ENCODE measurements at places on chromosomes 12 and 14. TPM values are rescaled to one million over a fixed set of nuclear protein-coding genes. Genes with fewer than 3 reads are reported as not detected.
A peak's percentile ranks its signal among the peaks of the same experiment; 100 is the strongest.

Gene NGB
- polyA plus RNA-seq, result 0.21 TPM

Gene JPH4
- polyA plus RNA-seq, result 11.0 TPM

Gene ZFHX2
- 18.5 TPM for polyA plus RNA-seq

Gene SLCO1B1
- polyA plus RNA-seq, result 0.50 TPM

Gene TAS2R42
- not detected for polyA plus RNA-seq

Gene OVCH1
- not detected for polyA plus RNA-seq

Gene KRT73
- not detected for polyA plus RNA-seq

DNA sequence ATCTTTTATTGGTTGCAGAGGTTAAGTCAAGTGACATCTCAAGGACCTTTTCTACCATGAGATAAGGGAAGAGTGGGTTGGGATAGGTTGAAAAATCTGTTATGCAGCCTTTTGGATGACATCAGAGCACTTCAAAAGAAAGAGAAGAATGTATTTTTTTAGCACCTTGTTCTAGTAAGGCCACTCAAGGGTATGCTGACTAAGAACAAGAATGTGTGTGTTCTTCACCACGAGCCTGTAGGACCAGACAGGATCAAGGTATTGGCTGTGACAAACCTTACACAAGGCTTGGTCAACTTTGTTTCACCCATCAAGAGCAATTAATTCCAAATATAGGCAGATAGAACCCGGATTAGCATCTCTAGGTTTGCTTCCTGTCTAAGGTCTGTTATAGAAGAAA, 142.5 kb downstream of the SAMD4A start:
- H3K4me1 ChIP-seq, result no peaks in the 10 kb centered on the region
- H3K36me3 ChIP-seq, result no peaks in the 10 kb centered on the region
- H3K27me3 ChIP-seq, result no peaks in the 10 kb centered on the region
- no peak overlapping the region for H3K27ac ChIP-seq

DNA sequence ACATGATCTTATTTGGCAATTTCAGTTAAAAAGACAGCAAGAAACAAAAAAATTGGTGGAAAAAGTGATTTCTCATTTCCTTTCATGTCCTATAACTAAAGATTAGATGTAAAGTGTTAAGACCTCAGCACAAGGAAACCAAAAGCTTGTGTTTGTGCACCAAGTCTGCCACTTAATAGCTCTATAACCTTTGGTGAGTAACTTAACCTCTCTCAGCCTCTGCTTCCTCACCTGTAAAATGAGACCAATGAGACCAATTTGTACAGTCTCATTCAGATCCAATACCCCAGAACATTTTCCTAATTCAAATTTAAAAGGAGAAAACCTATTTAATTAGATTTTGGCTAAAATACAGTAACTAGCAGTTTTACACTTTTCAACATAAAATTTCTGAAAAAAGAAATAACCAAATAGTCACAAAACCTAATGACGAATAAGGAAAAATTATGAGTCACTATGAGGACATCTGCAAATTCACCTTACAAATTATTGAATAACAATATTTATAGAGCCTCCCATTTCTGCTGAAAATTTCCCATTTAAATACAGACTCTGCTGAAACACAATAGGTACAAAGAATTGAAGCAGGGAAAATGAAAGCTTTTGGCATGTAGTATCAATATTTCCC, 71.1 kb downstream of the EPS8 start:
- H3K4me3 ChIP-seq, result no peak overlapping the region
- no peaks in the 10 kb centered on the region for H3K36me3 ChIP-seq
- H3K27me3 ChIP-seq, result no peaks in the 10 kb centered on the region
- H3K4me1 ChIP-seq, result no peaks in the 10 kb centered on the region
- no peak overlapping the region for H3K27ac ChIP-seq

DNA sequence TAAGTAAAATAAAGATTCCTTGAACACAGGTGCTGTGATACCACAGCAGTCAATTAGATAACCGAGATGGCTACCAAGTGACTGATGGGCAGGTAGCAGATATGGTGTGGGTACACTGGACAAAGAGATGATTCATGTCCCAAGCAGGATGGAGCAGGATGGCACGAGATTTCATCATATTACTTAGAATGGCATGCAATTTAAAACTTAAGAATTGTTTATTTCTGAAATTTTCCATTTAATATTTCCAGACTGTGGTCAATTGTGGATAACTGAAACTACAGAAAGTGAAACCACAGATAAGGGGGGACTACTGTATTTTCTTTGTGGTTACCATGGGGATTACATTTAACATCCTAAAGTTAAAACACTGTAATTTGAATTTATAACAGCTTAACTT, 7.5 kb upstream of the ZFP36L1 start:
- no peak for DNase-seq
- no peaks in the 10 kb centered on the region for H3K27me3 ChIP-seq
- no peak overlapping the region for H3K4me3 ChIP-seq
- peaks cover 15% of the 10 kb centered on the region for H3K4me1 ChIP-seq
- no peaks in the 10 kb centered on the region for H3K36me3 ChIP-seq
- H3K27ac ChIP-seq, result no peak overlapping the region

DNA sequence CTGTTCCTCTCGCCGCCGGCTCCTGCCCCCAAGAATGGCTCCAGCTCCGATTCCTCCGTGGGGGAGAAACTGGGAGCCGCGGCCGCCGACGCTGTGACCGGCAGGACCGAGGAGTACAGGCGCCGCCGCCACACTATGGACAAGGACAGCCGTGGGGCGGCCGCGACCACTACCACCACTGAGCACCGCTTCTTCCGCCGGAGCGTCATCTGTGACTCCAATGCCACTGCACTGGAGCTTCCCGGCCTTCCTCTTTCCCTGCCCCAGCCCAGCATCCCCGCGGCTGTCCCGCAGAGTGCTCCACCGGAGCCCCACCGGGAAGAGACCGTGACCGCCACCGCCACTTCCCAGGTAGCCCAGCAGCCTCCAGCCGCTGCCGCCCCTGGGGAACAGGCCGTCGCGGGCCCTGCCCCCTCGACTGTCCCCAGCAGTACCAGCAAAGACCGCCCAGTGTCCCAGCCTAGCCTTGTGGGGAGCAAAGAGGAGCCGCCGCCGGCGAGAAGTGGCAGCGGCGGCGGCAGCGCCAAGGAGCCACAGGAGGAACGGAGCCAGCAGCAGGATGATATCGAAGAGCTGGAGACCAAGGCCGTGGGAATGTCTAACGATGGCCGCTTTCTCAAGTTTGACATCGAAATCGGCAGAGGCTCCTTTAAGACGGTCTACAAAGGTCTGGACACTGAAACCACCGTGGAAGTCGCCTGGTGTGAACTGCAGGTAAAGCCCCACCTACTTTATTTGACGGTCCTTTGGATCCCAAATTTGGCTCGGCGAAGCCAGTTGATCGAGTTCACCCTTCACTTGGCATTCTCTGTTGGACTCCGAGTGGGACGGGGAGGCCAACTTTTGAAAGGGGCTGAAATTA, 1.5 kb downstream of the WNK1 start:
- no peaks in the 10 kb centered on the region for H3K36me3 ChIP-seq
- H3K4me3 ChIP-seq, result peak overlapping the region; percentile 78
- no peak overlapping the region for H3K27ac ChIP-seq
- H3K4me1 ChIP-seq, result peaks cover 30% of the 10 kb centered on the region
- H3K27me3 ChIP-seq, result no peaks in the 10 kb centered on the region
- DNase-seq, result peak; percentile 70

DNA sequence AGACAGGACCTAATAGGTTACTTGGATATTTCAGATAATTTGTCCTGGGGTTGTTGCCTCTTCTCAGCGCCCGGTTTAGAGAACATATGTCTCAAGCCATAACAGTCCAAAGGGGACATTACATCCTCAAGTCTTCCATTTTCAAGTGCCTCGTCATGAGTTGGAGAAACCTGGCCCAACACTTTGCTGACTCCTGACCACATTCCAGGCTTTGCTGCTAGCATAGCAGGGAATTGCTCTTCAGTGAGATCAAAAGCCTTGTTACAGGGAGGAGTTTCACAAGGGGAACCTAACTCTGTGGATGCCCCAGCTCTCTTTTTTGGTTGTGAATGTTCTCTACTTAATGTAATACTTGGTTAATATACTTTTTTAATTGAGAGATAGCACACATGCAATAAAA, 8.2 kb upstream of the MMP19 start:
- DNase-seq, result no peak
- H3K27me3 ChIP-seq, result no peaks in the 10 kb centered on the region
- no peaks in the 10 kb centered on the region for H3K36me3 ChIP-seq
- H3K4me3 ChIP-seq, result no peak overlapping the region

- no peaks in the 10 kb centered on the region for H3K36me3 ChIP-seq
- no peaks in the 10 kb centered on the region for H3K27me3 ChIP-seq
- H3K4me1 ChIP-seq, result peaks cover 6% of the 10 kb centered on the region
- peak overlapping the region; percentile 1 for H3K4me3 ChIP-seq
These were observed 54.5 kb upstream of the FRS2 start for GRCh38 chr12:69415471-69416275.

- H3K27me3 ChIP-seq, result no peaks in the 10 kb centered on the region
- H3K27ac ChIP-seq, result no peak overlapping the region
- H3K36me3 ChIP-seq, result no peaks in the 10 kb centered on the region
- no peak for DNase-seq
- no peaks in the 10 kb centered on the region for H3K4me1 ChIP-seq
These were observed 13.0 kb upstream of the CDKN3 start for GRCh38 chr14:54383835-54384234.

DNA sequence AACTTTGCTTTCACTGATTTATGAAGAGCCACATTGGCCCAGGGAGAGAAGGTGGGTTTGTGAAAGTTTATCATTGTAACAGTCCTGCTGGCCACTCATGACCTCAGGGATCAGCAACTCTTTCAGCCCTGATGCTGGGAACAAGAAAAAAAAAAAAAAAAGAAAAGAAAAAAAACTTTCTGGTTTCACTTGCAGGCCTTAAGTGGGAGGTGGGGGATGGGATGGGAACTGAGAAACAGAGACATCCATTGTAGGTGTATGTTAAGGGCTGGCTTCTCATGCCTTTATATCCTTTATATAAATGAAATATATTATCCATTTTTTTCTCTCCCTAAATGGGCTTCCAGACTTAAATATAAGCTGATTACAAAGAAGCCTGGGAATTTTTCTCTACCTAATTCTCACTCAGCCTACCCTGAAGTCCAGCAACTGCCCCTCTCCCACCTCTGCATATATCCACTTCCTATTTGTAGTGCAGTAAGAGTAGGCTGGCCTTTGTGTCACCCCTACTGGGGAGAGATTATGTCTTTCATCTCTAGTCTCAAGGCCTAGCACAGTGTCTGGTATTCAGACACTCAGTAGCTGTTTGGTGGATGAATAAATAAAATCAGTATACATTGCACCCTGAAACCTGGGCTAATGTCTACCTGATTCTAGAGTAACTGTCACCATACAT, 187.1 kb downstream of the KICS2 start:
- no peak overlapping the region for H3K27ac ChIP-seq
- no peaks in the 10 kb centered on the region for H3K36me3 ChIP-seq
- no peak for DNase-seq
- no peaks in the 10 kb centered on the region for H3K27me3 ChIP-seq

DNA sequence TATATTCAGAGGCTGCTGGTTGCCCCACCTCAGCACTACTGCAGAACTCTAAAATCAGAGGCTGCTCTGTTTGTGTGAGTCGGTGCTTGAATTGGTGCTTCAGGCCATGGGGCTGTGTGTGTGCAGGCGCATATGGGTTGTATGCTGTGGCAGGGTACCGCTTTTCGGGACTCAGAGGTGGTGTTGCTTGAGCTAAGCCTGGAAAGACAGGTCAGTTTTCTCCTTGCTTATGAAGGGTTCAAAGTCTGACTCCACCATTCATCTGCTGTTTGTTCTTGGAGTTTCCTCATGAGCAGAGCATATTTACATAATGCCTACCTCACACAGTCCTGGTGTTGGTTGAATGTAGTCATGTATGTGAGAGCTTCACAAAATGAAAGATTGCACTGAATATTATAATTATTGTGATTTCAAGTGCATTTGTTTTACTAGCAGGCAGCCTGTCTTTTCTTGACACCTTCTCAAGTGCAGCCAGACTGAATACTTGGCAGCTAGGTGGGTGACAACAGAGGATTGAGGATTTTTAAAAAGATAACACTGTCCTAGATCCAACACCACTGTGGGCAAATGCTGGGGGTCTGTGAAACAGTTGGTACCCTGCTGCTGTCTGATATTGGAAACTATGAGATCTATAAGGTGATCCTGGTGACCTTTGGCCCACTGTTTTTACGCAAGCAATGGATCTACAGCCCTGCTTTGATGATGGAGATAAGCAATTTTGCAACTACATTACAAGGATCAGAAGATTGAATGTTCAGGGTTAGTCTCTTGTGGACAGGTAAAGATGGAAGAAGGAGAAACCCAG, 1.0 kb upstream of the ANG start:
- DNase-seq, result no peak
- no peak overlapping the region for H3K27ac ChIP-seq
- no peaks in the 10 kb centered on the region for H3K27me3 ChIP-seq
- H3K4me3 ChIP-seq, result no peak overlapping the region
- H3K4me1 ChIP-seq, result no peaks in the 10 kb centered on the region

- H3K27me3 ChIP-seq, result no peaks in the 10 kb centered on the region
- no peak overlapping the region for H3K4me3 ChIP-seq
- no peak overlapping the region for H3K27ac ChIP-seq
- peaks cover 5% of the 10 kb centered on the region for H3K4me1 ChIP-seq
These were observed 54.3 kb downstream of the DENND5B start for GRCh38 chr12:31536672-31537071.

DNA sequence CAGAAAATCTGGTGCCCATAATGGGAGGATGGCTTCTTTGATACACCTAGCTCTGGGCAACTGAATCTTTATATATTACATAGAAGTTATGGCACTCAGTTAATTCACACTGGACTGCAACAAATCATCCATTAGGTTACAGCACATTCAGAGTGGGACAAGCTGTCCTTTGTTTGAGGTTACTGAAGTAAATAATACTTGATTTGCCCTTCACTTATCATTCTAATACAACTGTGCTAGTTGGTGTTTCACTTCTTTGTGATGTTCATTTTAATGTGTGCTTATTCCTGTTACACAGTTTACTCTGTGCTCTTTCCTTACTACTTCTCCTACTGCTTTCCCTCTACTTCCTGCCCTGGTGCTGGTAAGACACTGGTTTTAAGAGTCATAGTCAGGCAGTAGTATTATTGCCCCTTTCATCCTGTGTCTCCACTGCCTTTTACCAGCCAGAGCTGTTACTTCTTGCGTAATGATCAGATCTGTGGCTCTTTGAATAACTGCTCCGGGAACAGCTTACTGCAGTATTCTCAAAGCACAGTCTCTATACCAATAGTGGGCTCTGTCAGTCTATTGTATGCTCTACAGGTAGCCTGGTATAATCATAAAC, 36.4 kb upstream of the GXYLT1 start:
- no peaks in the 10 kb centered on the region for H3K36me3 ChIP-seq
- no peak overlapping the region for H3K27ac ChIP-seq
- no peaks in the 10 kb centered on the region for H3K27me3 ChIP-seq
- H3K4me3 ChIP-seq, result no peak overlapping the region

- H3K27ac ChIP-seq, result no peak overlapping the region
- peaks cover 36% of the 10 kb centered on the region for H3K4me1 ChIP-seq
- H3K4me3 ChIP-seq, result peak overlapping the region; percentile 80
- H3K27me3 ChIP-seq, result no peaks in the 10 kb centered on the region
- DNase-seq, result no peak
- no peaks in the 10 kb centered on the region for H3K36me3 ChIP-seq
These were observed 2.4 kb upstream of the MANSC4 start for GRCh38 chr12:27782481-27782880.

- no peak for DNase-seq
- H3K36me3 ChIP-seq, result no peaks in the 10 kb centered on the region
- no peaks in the 10 kb centered on the region for H3K27me3 ChIP-seq
- no peak overlapping the region for H3K27ac ChIP-seq
- no peaks in the 10 kb centered on the region for H3K4me1 ChIP-seq
These were observed 6.4 kb upstream of the MRPL42 start for GRCh38 chr12:93460902-93461301.

All from GM23338 (cell line).